GF-D8 (cell line): ENCODE measurements at places on chromosomes 6 and 20.

DNA sequence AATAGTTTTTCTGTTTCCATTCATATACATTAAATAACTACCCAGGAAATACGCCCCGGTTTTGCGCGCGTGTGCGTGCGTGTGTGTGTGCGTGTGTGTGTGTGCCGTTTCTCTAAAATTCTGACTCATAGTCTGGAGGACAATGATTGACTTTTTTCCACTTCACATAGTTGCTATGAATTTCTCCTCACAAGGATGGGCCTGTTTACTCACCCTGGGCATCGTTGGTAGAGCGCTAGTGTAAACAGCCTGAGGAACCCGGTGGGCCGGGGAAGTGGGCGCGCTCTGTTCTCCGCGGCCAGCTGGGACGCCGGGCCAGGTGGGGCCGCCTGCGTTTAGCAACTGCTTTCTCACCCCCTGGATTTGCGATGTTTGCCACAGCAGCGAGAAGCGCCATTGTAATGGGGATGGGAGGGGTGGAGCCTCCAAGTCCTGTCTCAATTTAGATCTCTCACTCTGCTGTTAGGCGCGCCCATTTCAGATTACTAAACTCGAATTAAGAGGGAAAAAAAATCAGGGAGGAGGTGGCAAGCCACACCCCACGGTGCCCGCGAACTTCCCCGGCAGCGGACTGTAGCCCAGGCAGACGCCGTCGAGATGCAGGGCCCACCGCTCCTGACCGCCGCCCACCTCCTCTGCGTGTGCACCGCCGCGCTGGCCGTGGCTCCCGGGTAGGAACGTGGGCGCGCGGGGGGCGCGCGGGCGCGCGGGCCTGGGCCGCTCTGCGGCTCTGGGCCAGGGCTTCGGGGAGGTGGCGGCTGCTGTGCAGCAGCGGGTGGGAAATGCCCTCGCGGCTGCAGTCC, at the start of gene CD109:
Gene CD109 (plus strand): TSS at position 585 of the 803 bp plus-strand sequence. CDS start 13 bp downstream, at position 598.
- no peak for DNase-seq

DNA sequence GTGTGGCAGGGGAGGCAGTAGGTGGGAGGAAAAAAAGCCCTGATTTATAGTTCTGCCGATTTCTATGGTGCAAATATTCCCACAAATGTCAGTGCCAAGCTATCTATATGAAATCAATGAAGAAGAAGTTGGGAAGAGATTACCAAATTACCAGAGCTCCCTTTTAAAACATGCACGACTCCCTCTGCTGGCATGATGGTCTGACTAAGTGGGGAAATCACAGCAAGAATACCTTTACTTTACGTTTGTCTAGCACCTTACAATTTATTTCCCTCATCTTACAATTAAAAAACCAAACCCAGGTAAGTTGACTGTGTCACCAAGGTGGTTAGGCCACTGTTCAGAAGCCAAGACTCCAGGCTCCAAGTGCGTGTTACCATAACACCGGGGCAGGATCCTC, 55.6 kb downstream of the AGPAT4 start:
- DNase-seq, result no peak

- DNase-seq, result peak; percentile 58
Measured at GRCh38 chr6:35727231-35727934, 9.4 kb upstream of the ARMC12 start.

GRCh38 chr20:63628246-63628975, 1.5 kb upstream of the GMEB2 start:
- DNase-seq, result peak; percentile 76

DNA sequence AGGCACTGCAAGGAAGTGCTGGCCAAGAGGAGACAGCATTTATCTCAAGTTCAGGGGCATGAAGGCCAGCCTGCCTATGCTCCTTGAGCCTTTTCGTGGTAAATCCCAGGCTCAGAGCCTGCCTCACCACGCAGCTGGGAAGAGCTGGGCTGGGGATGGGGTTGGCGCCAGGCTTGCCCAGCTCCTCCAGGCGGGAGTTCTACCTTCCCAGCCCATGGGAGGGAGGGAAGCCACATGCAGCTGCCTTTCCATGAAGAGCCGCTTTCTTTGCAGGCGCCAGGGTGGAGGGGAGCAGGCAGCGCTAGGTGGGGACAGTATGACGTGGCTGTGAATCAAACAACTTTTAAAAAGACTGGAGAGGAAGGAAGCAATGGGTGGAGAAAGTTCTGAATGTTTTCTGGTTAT, 19.5 kb upstream of the SIRT5 start:
- no peak for DNase-seq

DNA sequence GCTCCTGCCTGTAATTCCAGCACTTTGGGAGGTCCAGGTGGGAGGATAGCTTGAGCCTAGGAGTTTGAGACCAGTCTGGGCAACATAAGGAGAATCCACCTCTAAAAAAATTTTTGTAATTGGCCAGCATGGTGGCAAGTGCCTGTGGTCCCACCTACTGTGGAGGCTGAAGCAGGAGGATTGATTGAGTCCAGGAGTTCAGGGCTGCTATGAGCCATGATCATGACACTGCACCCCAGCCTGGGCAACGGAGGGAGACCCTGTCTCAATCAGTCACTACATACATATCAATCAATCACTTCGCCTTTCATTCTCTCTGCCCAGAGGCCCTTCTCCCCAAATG, 1.1 kb upstream of the STK38 start:
- no peak for DNase-seq

GRCh38 chr6:70112716-70113115, 190.2 kb downstream of the COL9A1 start:
- DNase-seq, result no peak

- DNase-seq, result no peak
Measured at GRCh38 chr6:139990026-139990686, 615.7 kb upstream of the CITED2 start.

- no peak for DNase-seq
Measured at GRCh38 chr6:76057469-76057868, 15.0 kb downstream of the IMPG1 start.

- DNase-seq, result no peak
Measured at GRCh38 chr6:154653385-154653784, 79.8 kb upstream of the SCAF8 start.

DNA sequence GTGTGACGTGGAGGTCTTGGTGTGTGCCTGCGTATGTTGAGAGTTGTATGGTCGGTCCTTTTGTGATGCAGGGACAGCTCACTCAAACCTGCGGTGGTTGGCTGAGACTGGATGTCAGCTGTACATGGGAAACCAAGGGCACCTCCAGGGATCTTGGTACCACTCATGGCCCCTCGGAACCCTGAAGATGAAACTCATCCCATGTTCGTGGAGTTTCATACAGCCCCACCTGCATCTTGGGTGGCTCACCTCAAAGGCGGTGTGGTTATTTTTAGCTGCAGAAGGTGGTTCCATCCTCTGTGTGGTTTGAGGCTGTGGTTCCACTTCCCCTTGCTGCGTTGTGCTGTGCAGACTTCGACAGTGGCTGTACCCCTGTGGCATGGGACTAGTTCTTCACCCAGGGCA, 52.6 kb upstream of the SLC22A1 start:
- DNase-seq, result no peak

GRCh38 chr6:85498596-85499258, 48.8 kb downstream of the NT5E start:
- peak; percentile 66 for DNase-seq

DNA sequence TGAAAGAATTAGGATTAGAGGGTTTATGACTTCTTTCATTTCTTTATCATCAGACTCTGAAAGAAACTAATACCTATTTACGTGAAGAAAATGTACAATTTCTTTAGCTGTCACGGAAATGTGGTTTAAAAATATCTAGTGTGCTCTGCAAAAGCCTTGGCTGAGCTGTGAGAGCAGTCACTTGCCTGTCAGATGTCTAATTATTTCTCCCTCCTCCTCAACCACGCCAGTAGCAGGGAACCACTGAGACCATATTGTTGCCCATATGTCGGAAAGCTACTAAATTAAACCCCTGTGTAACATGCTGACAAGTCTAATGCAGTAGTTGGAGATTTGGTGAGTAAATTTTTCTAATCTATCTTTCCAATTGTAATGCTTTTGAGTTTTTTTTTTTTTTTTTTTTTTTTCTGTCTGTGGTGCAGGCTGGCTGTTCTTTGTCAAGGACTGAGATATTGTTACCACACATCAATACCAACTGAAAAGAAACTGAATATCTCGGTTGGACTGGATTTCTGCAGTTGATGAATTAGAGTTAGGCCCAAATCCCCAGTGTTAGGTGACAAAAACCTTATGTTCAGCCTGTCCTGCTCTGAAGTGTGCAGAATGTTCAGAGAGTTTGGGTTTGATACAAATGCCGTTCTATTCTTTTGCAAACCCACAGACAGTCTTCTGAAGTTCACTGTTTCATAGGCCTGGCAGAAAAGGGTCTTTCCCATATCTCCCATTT, 302.9 kb upstream of the SYNCRIP start:
- no peak for DNase-seq

GRCh38 chr6:15080895-15081294, 165.0 kb upstream of the JARID2 start:
- no peak for DNase-seq

- no peak for DNase-seq
Measured at GRCh38 chr20:38975539-38976120, 13.5 kb downstream of the DHX35 start.

GRCh38 chr6:170100046-170100445, 190.8 kb downstream of the DLL1 start:
- DNase-seq, result no peak

DNA sequence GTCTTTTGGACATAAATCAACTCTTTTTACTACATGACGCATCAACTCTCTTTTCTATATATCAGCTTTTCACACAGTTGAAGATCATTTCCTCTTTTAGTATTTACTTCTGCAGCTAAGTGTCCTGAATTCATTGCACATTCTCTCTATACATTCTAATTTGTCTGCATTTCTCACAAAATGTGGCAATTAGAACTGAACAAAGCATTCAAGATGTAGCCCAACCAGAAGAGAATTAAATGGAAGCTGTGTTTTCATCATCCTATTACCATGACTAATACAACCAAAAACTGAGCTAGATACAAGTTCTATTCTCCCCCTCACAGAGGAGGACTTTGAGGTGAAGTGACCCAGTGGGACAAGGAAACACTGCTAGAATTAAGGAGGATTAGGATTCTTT, 86.9 kb downstream of the PLCG1 start:
- DNase-seq, result no peak
